ENCODE measurements at places on chromosomes 7 and 10.

DNA sequence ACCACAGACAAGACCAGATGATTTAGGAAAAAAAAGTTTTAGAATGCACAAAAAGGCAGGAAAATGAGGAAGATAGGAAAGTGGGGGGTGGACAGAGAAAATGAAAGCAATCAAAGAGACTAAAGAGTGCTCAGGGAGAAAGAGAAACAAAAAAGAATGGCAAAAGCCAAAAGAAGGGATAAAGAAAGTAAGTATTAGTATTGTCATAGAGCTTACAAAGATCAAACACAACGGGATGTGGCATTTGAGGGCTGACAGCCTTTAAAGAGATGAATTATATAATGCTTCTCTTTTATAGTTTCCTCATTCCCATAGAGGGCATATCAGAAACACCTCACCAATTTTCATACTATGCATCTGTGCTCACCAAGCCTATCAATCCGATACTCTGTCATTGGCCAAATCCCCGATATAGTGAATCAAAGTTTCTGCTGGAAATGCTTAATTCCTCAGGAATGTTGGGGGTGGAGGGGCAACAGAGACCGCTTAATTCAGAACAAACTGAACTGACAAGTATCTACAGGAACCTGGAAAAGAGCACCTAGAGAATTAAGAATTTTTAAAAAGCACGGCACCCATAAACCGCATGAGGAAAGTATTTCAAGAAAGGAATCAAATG is 2.7 kb downstream of the COG5 start:
- no peak for DNase-seq

DNA sequence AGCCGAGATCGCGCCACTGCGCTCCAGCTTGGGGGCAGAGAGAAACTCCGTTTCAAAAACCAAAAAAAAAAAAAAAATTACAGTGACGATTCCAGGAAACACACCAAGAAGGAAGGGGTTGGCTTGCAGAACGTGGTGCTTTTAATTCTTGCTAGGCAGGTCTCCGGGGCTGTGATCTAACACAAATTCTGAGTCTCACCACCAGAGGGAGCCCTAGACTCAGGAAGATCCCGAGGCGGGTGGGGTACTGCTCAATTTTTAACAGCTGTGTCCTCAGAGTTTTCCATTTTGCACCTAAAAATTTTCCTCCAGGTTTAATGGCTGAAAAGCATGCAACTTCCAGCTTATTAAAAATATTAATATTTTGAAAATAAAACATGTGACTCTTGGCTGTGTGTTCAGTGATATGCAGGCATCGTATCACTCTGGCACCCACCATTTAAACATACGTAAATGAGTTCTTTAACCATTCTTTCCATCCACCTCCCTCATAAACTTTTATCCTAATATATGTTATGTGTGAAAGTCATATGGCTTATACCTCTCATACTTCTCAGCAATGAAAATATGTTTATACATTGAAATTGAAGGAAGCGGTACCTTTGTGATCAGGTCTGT is 26.5 kb upstream of the NUB1 start:
- DNase-seq: peak; percentile 27

DNA sequence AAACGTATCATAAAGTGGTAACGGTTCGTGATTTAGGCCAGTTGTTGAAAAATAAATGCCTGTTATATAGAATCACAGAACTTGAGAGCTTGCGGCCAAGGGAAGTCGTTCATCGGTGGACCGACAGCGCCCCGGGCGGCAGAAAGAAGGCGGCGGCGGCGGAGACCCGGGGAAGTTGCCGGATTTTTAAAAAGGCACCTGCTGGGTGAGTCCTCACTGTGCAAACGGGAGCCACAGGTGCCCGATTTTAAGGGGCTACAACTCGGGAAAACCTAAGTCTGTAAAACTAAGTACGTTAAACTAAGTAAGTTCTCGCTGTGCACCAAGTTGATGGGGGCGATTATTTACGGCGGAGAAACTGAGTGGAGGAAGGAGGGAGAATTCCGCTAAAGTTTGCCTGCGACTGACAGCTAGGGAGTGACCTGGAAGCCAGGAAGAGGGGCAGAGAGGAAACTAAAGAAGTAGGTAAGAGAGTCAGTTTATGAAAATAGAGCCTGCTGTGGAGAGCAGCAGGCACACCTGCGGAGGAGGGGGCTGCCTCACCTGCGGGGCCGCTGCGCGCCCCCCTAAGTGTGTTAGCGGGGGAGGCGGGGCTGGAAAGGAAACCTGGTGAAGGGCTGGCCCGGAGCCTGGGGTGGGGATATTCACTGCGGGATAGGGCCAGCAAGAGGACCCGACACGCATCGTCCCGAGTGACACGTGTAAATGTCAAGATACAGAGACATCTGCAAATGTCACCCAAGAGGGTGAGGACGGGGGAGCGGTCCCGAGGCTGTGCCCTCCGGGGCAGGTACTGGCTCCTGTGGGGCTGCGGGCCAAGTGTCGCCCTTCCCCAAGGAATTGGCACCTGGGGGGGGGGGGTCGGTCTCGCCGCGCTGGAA is 996 bp downstream of the ADAM12 start:
- no peak for DNase-seq

DNA sequence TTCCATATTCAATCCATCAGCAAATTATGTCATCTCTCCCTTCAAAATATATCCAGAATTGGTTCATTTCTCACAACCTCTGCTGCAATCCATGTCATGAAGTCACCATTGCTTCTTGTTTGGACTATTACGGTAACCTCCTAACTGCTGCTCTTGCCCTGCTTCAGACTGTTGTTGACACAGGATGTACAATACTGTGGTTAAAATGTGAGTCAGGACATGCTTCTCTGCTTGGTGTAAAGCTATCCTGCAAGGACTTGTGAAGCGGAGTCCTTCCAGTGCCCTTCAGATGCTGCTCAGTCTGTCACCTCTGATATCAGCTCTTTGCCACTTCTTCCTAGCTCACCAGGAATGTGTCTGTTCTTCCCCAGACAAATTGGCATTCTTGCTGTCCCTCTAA is 10.4 kb upstream of the NXPH1 start:
- DNase-seq: no peak

GRCh38 chr10:121426307-121426706 is 171.9 kb downstream of the FGFR2 start:
- DNase-seq: no peak

DNA sequence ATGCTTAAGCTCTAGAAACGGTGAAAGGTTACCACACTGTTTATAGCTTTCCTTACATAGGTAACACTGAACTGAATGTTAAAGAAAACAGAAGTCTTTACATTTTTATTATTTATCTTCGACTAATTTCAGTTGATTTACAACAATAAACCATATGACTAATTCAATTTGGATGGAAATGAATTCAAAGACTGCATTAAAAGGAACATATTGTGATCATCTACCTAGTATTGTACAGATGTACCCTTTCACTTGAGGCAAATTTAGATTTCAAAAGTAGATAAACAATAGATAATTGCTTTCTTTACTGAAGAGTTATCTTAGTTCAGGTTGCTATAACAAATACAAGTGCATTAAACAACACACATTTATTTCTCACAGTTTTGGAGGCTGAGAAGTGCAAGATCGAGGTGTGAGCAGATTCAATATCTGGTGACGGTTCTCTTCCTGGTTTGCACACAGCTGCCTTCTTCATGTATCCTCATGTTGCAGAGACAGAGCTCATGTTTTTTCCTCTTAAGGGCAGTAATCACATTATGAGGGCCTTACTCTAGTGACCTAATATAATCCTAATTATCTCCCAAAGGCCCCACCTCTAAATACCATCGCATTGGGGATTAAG is 15.0 kb upstream of the ARMC3 start:
- DNase-seq: no peak

DNA sequence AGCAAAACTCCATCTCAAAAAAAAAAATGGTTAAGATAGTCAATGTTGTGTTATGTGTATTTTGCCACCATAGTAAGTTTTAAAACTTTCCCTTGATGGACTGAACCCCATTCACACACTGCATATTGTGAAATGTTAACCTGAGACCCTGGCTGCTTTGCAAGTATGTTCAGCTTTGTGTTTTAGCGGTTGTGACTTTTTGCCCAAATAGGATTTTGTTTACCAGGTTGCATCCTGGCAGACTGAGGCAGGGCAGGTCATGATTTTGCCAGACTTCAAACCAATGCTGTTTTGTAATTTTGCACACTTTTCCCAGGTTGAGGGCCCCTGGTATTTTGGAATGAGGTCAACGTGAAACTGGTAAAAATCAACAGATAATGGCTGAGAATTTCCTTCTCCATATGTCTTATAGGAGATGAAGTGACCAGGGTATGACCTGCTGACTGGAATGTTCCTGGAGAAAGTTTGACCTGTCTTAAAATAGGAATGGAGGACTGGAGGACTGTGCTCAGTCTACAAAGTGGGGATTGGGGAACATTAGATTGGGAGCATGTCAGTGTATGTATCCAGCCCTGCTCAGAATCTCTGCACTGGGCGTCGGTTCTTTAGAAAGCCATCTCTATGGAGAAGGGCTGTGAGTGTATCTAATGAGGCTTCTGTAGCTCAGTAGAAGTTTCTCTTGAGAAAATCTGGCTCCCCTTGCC is 76.2 kb downstream of the LRGUK start:
- DNase-seq: no peak

DNA sequence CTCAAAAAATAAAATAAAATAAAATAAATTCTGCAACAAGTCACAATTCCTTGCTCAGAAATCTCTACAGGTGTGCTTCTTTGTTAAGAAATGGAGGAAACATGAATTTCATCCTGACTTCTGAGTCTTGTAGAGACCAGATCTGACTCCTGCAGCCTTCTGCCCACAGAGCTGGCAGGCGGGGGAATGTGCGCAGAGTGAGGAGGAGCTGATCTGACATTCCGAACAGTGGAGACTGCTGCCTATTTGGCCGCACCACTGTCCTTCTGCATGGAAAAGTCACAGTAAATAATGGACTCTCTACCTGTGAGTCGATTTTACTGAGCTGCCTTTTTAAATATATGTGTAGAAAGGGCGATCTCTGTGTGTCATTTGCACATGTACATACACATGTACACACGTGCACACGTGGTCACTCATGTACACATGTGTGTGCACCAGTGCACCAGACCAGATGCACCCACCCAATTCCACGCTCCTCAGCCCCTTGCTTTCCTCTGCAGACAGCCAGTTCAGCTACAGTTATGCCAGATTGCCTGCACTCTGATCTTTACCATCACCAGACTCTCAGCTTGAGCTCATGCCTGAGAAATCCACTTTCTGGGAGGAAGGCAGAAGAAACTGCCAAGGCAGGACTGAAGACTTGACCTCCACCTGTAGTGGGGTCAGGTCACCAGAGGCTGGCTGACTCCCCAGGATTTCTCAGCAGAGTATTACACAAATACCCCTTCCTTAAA is 54.9 kb downstream of the IKZF1 start:
- no peak for DNase-seq

DNA sequence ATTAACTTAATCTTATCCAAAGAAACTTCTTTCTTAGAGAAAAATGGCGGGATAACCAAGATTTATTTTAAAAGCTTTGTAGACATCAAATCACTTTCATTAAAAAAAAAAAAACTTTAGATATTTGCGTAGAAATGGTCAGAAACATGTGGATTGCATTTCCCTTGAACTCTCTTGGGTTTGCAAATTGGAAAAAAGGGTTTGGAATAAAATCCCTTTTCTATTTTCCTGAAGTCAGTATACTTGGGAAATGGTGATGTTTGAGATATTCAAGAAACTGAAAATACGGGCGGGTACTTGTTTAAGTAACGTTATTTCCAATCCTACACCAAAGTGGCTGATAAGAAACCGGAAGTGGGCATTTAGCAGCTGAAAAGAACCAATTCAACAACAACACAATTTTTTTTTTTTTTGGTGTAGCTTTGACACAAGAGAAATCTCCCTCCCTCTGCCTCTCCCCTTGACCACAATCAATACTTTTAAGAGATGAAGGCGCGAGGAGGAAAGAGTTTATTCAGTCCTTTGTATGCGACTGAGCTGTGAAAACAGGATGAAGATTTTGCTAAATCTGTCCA is 13.7 kb upstream of the GFRA1 start:
- no peak for DNase-seq

GRCh38 chr10:62437696-62438095 is 63.5 kb downstream of the ZNF365 start:
- DNase-seq: peak; percentile 2

DNA sequence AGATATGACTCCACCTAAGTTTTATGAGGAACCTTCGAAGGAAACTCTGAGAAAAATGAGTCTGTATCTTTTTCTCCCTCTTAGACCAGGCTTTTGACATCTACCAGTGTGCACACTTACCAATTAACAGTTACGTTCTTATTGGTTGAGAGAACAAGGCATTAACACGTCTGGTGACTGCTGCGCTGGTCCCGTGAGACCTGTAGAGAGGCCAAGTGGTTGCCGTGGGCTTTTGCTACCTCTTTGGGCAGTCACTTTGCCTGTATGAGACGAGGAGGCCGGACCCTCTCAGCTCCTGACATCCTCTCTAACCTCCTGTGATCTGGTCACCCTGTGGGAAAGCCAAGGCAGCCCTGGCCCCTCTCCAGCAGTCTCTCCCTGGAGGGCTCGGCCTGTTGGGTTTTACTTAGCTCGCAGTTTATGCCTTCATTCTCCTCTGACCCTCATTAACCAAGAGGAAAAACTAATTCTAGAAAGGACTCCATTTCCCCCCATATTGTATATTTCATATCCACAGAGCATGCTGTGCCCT is 513.9 kb upstream of the GALNT17 start:
- no peak for DNase-seq

DNA sequence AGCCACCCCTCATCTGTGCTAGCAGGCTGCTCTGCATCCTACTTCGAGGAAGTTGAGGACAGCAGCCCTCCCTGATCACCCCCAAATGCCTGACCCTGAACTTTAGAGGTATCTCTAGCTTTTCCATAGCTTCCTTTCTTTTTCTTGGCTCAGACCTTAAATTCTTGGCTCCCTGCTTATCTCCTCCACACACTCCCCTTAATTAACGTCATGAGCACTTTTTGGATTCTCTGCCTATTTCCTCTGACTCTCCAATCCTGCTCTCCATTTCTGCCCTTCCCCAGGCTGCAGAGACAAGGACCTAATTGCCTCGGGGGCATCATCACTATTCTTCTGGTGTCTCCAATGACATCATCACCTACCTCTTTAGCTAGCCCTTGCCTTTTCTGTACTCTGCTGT is 40.8 kb upstream of the SEC61G start:
- no peak for DNase-seq

DNA sequence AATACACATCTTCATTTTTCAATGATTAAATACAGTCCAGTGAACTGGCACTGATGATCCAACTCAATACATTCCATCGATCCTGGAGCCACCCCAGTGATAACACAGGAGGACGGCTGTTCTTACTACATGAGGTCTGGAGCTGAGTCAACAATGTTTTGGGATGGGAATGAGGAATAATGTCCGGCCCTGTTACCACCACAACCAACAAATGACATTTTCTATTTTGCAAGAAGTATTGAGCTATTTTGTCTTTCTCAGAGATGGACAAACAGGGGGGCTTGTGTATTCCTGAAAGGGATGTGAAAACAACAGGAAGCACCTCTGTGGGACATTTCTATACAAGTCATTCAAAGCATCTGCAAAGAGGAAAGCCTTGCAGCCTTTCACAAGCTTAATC is 249.2 kb downstream of the PARD3 start:
- peak; percentile 43 for DNase-seq
